Tibial nerve (tissue), 4 donors: ENCODE measurements at places on chromosomes 6 and 20.

- DNase-seq = no peak
These were observed 212.7 kb downstream of the NFATC2 start for GRCh38 chr20:51329845-51330244.

- DNase-seq = peak; percentile 88
These were observed at the start of gene FOXO3 for GRCh38 chr6:108560463-108561308. FOXO3 (plus strand) TSS chr6:108560917; CDS start chr6:108561209, 292 bp downstream.

GRCh38 chr6:108693430-108694154, 132.9 kb downstream of the FOXO3 start:
- DNase-seq = no peak

- no peak for DNase-seq
These were observed 107.8 kb upstream of the CITED2 start for GRCh38 chr6:139482287-139482686.

DNA sequence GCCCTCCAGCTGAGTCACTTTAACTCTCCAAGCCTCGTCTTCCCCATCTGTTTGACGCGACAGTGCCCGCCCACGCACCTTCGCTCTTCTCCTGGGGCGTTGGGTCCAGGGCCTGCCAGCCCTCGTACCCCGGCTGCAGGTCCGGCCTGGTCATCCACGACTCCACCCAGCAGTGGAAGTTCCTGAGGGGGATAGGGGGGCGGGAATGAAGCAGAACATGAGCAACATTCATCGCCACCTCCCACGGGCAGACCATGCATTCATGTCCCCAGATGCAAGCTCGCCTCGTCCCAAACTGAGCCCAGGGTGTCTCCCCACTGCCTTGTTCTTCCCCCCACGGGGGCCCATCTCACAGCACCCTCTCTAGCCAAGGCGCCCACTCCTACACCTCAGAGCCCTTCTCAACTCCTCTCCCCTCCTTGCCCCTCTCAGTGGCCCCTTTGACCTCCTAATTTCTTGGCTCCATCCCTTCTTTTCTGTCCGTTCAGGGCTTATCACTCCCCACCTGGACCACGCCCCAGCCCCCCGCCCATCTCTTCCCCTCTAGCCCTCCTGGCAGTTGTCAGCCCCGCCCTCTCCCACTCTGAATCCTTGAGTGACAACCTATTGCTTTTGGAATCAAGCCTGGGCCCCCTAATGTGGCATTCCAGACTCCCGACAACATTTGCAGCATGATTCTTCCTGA, 23.7 kb downstream of the TGM2 start:
- DNase-seq = no peak
